Forelimb muscle (tissue), 1 donor: ENCODE measurements at places on chromosomes 16 and 17. TPM values are rescaled to one million over a fixed set of nuclear protein-coding genes. Genes with fewer than 3 reads are reported as not detected.

DNA sequence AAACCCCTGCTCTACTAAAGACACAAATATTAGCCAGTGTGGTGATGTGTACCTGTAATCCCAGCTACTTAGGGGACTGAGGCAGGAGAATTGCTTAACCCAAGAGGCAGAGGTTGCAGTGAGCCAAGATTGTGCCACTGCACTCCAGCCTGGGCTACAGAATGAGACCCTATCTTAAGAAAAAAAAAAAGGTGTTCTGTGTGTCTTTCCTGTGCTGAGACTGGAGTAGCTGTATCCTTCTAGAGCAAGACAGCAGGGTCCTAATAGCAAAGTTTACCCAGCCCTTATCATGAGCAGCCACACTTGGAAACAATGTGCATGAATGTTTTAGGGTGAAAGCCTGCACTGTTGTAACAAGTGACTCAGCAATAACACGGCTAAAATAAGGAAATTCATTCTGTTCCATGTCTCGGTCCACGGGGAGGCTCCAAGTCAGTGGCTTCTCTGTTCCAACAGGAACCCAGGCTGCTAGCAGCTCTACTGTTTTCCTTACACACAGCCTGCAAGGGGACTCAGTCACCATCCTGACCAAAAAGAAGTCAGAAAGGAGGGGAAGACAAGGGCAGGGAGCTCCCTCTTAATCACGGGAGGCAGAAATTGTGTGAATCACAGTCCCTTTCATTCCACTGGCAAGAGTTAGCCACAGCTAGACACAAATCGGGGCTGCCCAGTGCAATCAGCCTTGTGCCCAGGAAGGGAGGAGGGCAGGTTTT is 7.1 kb upstream of the SLC5A11 start:
- DNase-seq, result no peak

- no peak for DNase-seq
Measured at GRCh38 chr16:86041807-86042206, 142.8 kb downstream of the IRF8 start.

DNA sequence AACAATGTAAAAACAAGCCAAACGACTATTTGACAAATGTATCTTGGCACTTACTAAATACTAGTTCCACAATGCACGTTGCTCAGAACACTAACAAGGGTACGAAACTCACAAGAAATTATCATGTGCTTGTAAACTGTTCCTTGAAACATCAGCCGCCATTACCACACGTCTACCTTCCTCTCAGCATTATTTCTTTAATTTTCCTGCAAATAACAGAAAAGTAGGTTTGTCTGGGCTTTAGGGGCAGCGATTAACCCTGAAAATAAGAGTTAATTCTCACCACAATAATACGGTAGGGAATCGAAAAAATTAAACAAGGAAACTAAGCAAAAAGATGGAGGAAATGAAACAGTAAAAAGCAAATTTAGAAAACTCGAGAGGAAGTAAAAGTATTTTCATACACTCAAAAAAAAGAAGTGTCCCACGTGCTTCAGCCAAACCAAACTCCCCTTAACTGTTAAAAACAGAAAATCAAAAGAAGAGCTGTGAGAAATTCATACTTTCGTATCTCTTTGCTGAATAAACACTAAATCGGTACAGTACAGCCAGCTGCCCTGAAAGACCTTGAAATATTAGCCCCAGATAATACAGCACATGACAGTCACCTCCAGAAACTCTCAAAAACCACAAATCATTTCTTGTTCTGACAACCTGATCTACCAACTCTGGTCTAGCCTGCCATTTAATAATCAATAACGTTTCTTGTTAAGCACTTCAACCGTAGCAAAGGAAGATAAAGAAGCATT is 1.2 kb downstream of the ARHGAP17 start:
- no peak for DNase-seq

GRCh38 chr17:72046643-72047612 is 73.9 kb upstream of the SOX9 start:
- no peak for DNase-seq

GRCh38 chr16:60645541-60645940 is 1390.7 kb downstream of the CDH8 start:
- no peak for DNase-seq

DNA sequence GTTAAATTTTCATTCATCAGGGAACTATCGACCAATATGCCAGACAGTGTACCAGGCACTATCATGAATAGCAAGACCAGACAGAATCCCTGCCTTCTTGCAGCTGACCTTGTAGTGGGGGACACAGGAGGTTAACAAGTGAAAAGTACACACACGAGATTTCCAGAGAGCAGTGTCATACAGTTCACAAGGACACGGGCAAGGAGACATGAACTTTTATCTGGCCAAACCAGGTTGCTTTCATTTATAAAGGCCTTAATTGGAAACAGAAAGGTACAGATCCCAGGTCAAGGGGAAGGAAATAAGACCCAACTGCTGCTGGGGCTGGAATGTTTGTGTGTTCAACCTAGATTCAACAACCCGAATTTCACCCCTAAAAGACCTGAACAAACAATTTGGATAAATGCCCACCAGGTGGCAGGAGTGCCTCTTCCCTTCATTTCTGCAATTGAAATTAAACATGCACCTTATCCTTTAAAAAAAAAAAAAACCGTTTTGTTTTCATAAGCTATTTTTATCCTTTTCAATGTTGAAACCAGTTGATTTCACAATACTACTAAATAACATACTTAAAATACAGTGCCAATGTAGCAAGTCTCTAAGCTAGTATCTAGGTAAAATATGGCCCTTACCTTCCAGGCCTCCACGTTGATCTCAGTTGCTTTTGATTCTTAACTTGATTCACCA is 65.9 kb downstream of the EMP2 start:
- peak; percentile 1 for DNase-seq

DNA sequence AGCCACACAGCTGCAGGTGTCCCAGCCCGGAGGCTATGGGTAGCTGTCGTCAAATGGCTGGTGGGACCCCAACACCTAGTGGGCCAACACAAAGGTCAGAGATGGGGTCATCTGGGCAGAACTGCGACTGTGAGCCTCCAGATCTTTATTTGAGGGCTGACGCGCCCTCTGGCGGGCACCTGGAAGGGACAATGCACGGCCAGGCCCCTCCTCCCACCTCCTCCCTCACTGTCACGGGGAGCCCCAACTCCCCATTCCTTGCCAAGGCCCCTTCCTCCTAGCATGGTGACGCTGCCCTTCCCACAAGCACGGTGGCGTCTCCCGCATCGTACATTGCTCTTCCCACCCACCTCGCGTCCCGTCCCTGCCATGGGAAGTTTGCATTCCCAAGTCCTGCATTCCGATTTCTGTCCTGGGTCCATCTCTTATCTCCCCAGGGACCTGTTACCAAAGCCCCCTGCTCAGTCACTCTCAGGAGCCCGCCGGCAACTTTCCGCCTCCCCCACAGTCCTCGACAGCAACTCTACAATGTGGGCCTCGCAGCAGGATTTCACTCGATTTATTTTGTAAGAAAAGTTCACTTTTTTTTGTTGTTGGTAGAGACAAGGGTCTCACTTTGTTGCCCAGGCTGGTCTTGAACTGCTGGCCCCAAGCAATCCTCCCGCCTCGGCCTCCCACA is 1.0 kb downstream of the TLE7 start:
- no peak for DNase-seq

DNA sequence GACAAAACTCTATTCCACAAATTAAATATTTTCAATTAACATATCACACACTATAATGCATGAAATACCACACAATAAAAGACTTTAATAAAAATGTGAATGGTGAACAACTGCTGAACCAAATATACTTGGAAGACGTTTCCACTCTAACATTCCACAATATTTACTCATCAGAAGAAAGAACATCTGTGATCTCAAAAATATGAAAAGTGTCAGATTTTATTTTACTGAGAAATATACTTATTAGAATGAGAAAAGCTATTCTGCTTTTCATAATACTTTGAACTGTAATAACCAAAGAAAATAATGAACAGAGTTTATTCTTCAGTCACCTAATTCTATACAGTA is 181.8 kb upstream of the AXIN2 start:
- no peak for DNase-seq

DNA sequence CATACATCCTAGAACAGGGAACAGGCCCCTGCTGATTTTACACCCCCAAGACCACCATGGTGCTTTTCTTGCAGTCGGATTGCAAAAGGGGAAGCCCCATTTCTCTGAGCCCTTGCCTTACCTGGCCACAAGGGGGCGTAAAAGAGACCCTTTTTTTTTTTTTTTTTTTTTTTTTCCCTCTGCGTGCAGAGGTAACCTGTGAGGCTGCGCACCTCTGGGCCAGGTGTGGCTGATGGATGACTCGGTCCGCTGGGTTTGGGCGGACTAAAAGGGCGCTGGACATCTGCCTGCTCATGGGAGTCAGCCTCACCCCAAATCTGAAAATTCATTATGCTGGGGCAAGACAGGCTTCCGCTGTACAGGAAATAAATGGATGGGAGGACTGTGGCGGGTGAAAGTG is 281.0 kb downstream of the CBLN1 start:
- no peak for DNase-seq

- DNase-seq, result no peak
Measured at GRCh38 chr17:41651625-41652460, 27.5 kb upstream of the KRT17 start.

DNA sequence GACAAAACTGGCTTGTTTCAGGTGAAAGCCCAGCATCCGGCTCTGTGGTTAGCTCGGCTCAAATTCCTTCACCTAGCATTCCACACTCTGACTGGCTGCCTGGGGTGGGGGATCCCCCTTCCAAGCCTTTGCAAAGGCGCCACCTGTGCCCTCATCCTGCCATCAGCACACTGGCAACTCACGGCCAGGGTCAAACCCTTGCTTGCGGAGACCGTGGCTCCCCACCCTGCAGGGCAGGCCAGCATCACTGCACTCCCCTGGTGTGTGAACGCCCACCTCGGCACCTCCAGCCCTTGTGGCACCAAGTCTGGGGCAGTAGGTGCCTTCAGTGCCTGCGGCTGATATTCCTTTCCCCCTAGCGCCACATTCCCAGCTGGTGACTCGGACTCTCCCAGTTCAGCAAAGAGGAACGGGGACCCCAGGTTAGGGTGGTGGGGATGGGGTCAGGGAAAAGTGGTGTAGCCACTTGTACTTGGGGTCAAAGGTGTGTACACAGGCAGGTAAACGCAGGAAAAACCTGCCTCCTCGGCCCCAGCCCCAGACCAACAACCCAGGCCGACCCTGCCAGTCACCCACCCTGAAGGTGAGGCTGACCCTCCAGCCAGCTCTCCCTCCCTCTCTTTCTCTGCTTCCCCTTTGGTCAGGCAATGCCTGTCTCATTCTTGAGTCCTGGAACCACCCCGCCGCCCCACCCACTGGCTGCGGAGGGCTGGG is 1.1 kb downstream of the FLII start:
- DNase-seq, result no peak

DNA sequence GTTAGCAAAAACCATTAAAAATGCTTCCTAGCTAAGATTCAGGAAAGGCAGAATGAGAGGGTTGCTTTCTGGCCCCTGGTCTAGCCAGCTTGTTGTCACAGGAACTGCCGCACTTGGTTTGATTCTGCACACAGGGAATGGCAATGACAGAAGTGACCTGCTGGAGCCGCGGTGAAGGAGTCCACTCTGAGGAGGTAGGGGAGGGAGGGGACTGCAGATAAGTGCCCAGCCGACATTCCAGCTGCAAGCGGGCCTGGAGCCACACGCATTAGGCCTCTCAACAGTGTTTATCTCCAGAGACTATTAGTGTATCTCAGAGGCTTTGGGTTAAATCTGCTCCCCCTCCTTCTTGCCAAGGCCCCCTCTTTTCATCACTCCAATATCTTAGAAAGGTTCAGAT is 38.6 kb downstream of the CDRT15 start:
- no peak for DNase-seq

DNA sequence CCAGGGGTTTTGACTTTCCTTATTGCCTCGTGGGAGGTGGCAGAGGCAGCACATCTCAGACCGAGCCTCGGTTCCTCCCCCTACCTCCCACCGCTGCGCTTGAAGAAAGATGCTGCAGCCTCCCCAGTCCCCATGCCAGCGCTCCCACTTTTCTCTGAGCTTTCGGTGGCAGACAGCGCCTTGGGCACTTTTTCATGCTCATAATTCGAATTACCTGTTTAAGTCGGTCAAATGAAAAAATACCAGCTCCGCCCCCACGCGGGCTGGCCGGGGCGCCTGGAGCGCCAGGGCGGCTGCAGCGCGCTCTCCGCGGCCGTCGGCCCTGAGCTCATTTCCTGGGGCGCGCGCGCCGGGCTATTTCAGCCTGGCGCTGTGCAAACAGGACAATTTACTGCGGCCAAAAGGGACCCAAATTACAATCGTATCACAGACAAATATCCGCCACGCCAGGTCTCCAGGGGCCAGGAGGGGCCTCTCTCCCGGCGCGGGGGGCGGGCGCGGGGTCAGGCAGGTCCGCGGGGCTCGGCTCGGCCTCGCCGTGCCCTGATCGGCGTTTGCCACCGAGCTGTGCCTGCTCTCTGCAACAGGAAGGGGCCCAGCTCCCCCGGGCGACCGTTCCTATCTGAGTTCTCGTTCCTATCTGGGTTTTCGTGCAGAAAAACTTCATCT is 45.0 kb downstream of the SOST start:
- no peak for DNase-seq

DNA sequence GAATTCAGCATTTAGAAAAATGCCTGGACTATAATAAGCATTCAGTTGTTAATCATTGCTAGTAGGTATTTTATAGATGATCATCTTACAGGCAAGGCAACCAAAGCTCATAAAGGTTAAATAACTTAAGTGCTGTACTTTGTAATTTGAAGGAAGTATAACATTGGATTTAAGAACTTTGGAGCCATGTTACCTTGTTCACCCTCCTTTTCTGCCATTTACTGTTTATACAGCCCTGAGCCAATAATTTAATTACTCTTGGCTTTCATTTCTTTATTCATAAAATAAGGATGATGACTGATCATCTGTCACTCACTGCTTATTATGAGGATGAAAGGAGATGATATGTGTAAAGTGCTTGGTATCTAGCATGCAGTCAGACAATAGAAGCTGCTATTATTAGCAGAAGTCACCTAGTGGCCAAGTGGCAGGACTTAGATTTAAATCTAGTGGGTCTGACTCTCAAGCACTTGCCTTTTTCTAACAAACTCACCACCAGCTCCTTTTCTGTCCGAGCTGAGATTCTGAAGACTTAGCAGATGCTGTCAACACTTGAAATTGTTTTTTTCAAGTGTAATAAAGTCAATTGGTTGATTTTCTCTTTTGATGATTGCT is 18.3 kb upstream of the DDX52 start:
- no peak for DNase-seq

FOXL1 gene
- polyA plus RNA-seq, result 0.24 TPM

MYO15A gene
- 1.2 TPM for polyA plus RNA-seq

ASGR2 gene
- polyA plus RNA-seq, result 0.11 TPM
